ENCODE measurements at places on chromosomes 5 and 9. TPM values are rescaled to one million over a fixed set of nuclear protein-coding genes. Genes with fewer than 3 reads are reported as not detected.

GRCh38 chr9:101366038-101366756 is 18.6 kb downstream of the BAAT start:
- DNase-seq: no peak

DNA sequence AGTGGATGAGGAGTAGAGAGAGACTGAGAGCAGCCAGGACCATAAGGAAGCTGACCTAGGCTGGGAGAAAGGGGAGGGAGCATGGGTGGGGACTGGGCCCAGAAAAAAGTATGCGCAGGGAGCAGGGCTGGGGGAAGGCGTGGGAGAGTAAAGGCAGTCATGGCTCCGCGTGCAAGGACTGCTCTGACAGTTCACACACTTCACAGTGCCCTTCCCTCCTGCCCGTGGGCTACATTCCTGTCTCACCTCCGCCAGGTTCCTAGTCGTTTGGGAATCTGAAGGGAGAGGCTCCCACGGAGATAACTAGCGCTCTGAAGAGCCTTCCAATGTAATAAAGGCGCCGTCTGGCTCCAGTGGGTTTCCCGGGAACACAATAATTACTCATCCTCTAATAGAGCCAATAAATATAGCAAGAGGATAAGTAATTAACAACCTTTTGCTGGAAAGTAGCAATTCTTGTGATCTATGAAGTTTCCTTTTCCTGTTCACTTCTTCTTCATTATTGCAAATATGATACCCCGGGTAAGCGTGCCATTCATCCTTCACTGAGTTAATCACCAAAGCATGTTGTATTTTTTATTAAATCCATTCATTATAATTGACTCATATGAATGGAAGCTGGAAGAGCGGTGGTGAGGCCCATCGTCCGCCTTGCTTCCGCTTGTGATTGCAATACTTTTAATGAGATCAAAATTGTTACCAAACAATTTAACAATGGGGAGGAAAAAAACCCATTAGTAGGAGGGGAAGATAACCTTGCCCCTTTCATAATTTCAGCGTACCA is 39.3 kb downstream of the TTLL11 start:
- DNase-seq: no peak

GRCh38 chr9:128193469-128194096 is 2.2 kb upstream of the CIZ1 start:
- DNase-seq: no peak

- no peak for DNase-seq
Observed at GRCh38 chr5:158999339-158999738, 100.4 kb downstream of the EBF1 start.

DNA sequence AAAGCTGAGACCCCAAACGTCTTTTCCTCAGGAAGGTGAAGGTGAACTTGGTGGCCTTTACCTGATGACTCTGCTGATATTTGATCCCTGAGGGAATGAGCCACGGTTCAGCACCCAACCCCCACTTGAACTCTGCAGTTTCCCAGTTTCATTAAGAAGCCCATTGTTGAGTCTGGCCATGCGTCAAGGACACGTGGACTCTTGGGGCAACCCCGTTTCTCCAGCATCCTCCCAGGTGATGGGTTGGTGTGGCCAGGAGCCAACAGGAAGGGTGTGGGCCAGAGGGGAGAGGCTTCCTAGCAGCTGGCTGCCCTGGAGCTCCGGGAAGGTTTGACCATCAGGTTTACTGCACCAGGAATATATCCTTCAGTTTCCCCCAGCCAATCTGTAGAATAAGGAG is 59.5 kb upstream of the GNE start:
- DNase-seq: no peak

UQCRQ gene
- 1,106 TPM for total RNA-seq

EIF4E1B gene
- not detected for total RNA-seq

SAXO1 gene
- not detected for total RNA-seq

OMD gene
- 8.5 TPM for total RNA-seq

PKD2L2 gene
- 0.52 TPM for total RNA-seq

Measured in left cardiac atrium (tissue), 4 donors.